SK-N-MC (cell line): ENCODE measurements at places on chromosomes 2 and 18.

DNA sequence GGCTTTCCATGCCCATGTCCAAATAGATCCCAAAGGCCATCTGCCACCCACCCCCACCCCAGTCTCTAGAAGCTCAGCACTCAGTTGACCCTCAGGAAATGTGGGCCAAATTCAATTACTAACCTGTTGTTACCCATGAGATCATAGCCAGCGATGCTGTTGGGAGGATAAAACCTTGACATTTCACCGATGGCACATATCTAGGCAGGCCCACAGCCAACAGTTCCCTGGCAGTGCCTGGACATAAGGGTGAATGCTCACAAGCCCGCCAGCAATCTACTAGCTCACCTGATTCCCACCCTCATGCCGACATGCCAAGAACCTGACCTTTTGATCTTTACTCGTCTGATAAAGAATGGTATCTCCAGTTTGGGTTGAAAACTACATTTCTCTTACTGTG lies 11.8 kb upstream of the ACOXL start:
- DNase-seq = no peak

DNA sequence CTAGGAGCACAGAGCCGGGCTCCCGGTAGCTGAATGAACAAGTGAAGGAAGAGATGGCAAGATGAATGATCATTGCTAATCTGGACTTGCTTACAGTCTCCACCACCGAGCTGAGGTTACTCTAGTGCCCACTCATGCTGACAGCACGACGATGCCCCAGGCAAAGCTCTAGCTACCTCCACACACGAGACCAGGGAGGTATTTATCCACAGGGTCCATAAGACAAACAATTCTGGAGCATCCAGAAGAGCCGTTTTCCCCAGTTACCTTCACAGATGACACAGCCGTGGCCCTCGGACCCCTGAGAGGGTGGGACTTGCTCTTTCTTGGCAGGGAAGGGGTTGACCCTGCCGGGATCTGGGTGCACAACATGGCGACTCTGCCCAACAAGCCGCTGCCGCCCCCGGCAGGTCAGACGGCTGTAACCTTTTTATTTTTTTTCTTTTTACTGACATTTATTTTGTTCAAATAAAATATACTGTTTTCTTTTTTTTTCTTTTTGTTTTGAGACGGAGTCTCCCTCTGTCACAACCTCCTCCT lies 120.3 kb downstream of the PXDN start:
- no peak for DNase-seq

GRCh38 chr18:4292696-4293095 lies 162.4 kb downstream of the DLGAP1 start:
- no peak for DNase-seq

DNA sequence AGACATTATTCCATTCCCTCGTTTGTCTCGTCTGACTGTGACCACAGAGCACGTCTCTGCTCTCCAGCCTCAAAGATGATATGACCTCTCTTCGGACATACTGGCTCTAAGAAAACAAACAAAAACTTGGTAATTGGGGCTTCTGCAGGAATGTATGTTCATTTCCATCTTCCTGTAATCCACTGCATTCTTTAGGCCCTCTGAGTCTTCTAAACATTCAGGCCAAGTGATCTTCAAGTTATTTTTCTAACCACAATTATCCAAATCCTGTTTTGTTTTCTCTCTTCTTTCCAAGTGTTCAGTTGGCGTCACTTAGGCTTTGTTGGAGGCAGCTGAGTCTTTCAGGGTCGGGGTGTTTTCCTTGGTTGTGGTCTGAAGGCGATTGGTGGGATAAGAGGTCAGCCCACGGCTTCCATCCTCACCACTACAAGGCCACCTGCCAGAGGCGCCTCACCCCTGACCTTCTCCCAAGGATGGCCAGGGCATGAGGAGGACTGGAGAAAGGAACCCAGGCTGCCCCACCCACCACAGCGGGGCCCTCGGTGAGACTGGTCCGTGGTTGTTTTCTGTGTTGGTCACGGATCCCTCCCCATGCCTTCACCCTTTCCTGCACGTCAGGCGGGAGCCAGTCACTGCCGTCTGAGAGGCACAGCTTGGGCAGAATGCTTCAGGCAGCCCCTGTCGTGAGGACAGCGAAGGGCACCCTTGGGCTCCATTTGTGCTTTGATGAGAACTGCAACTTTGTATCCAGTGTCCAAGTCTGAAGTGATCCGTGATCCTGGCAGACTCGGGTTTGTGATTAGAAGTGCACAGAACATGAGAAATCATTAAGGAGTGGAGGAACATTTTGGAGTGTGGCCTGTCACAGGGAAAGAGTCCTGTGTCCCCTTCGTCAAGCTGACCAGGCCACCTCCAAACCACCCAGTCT lies 88.6 kb upstream of the FHL2 start:
- DNase-seq = no peak

- no peak for DNase-seq
These were observed 173.7 kb downstream of the SP3 start for GRCh38 chr2:173791502-173791901.

DNA sequence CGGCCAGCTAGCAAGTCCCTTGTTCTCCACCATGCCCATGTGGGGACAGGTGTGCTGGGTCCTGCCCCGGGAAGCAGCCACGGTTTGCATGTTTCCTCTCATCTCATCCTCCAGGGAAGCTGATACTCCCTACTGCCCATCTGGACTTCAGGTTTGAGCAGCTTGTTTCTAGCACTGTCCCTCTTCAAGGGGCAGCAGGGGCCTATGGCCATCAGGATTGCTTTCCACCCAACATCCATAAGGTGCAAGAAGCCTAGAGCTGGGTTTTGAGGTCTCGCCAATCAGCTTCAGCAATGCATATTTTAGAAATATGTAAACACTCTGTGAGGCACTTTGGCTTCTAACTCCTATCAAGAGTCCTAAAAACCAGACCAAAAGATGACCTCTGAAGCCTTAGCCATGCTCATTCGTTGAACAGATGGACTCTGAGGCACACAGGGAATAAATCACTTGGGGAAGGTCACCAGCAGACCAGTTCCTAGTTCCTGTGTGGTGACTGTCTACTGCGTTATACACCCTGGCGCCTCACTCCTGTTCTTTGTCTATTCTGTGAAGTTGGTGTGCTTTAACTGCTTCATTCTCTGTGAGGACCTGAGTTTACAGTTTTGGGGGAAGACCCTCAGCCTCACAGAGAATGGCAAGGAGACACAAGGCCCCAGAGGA lies 192.6 kb upstream of the TWIST2 start:
- no peak for DNase-seq

DNA sequence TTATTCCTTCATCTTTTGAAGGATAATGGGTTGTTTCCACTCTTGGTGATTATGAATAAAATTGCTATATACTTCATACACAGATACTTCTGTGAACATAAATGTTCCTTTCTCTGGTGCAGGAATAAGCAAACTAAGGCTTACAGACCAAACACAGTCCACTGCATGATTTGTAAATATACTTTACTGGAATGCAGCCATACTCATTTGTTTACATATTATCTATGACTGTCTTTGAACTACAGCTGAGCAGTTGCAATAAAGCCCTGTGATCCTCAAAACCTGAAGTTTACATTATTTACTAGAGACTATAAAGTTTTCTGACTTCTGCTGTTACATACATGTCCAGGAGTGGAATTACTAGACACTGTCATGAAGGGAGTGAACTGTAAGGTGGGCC lies 381.0 kb upstream of the CNTNAP5 start:
- no peak for DNase-seq

- DNase-seq = no peak
These were observed 343 bp downstream of the RASGRP3 start for GRCh38 chr2:33476793-33477190.

DNA sequence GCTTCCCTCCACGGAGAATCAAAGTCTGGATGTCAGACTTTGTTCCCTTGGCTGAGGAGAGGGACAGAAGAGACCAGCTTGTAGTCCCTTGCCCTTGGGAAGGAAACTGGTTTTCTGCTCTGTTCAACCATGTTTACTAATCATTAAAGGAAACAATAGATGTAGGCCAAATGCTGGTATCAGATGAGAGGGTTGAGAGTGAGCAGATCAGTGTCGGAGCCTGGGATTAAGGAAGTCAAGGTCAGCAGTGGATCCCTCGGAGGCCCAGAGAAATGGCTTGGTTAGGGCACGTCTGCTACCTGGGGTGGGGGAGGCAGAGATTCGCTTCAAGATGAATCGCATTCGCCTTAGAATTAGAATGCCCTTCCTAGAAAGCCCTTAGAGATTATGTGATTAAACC lies 109.1 kb downstream of the MYCN start:
- DNase-seq = no peak

- DNase-seq = no peak
These were observed 162.9 kb downstream of the CNTNAP5 start for GRCh38 chr2:124187948-124188347.

- no peak for DNase-seq
These were observed 264.3 kb downstream of the PTGR3 start for GRCh38 chr18:74944676-74945075.

GRCh38 chr2:232573042-232573441 lies 22.6 kb downstream of the EIF4E2 start:
- no peak for DNase-seq

GRCh38 chr2:161796192-161796591 lies 172.0 kb downstream of the SLC4A10 start:
- DNase-seq = no peak

- no peak for DNase-seq
These were observed 251.3 kb upstream of the EPAS1 start for GRCh38 chr2:46045888-46046287.
